LoVo (cell line): ENCODE measurements at places on chromosomes 7 and 10.

DNA sequence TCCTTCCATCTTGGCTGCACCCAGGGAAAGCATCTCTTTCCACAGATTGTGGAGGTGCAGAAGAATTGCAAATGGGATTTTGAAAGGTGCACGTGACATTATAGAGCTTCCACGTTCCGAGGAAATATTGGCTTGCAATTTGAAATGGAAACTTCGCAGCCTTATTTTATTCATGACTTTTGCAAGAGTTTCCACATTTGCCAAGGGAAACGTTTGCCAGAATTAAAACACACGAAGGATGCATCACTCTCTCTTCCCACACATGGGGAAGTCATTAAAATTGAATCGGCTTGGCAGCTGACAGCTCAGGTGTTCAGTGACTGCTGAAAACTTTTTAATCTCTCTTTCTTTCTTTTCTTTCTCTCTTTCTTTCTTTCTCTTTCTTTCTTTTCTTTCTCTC is 475.4 kb upstream of the IGFBP3 start:
- no peak for DNase-seq

- no peak for DNase-seq
Measured at GRCh38 chr10:99459217-99459616, 28.8 kb upstream of the GOT1 start.

- no peak for DNase-seq
Measured at GRCh38 chr10:33878238-33878786, 543.8 kb upstream of the NRP1 start.

DNA sequence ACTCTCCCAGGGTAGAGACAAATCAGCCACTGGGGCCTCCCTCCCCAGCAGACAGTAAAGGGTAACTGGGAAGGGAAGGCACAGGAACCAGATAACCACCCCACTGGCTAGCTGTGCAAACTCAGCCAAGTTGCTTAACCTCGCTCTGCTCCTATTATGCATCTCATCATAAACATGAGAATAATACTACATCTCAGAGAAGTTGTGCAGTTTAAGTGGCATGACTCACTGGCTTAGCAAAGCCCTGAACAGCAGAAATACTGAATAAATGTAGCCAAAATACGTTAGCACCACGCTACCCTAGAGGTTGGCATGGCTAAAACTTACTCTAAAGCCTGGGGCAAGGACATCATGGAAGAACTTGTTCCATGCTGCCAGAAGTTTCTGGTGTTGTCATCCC is 128.1 kb upstream of the ANK3 start:
- no peak for DNase-seq

DNA sequence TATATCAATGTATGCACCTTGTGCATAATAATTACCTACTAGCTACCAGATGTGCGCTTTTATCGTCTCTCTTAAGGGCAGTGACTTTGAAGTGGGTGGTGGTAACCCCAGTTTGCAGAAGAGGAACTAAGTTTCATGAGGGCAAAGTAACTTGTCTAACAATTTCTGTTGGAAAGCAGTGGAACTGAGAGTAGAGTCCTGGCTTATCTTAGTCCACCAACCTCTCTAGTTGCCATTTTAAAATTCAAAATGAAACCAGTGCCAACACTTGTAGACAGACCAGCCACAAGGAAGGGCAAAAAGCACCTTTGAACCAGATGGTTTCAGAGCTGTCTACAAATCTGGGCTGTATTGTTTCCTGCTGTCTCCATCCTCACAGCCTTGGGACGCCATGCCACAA is 32.0 kb upstream of the RBM20 start:
- DNase-seq: no peak

- DNase-seq: no peak
Measured at GRCh38 chr10:19221216-19221615, 172.6 kb downstream of the MALRD1 start.

- DNase-seq: no peak
Measured at GRCh38 chr7:31254926-31255325, 85.6 kb downstream of the NEUROD6 start.

GRCh38 chr10:7853226-7853842 is 35.0 kb downstream of the TAF3 start:
- no peak for DNase-seq

DNA sequence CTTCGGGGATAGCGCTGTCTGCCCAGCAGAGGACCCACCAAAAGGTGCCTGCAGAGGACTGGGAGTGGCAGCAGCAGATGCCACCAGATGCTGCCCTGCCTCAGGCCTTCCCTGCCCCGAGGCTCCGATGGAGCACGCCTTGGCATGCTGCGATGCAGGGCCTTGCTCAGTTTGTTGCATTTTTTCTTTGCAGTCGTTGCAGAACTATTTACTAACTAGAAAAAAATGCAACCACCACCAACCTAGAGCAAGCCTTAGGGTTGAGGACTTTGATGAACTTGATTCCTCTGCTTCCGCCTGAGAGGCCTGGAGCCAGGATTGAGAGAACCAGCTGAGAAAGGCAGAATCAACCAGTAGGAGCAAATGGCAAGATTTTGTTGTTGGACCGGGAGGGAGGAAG is 585.6 kb upstream of the MKI67 start:
- no peak for DNase-seq

- no peak for DNase-seq
Measured at GRCh38 chr10:6065406-6065805, 3.2 kb upstream of the IL2RA start.

DNA sequence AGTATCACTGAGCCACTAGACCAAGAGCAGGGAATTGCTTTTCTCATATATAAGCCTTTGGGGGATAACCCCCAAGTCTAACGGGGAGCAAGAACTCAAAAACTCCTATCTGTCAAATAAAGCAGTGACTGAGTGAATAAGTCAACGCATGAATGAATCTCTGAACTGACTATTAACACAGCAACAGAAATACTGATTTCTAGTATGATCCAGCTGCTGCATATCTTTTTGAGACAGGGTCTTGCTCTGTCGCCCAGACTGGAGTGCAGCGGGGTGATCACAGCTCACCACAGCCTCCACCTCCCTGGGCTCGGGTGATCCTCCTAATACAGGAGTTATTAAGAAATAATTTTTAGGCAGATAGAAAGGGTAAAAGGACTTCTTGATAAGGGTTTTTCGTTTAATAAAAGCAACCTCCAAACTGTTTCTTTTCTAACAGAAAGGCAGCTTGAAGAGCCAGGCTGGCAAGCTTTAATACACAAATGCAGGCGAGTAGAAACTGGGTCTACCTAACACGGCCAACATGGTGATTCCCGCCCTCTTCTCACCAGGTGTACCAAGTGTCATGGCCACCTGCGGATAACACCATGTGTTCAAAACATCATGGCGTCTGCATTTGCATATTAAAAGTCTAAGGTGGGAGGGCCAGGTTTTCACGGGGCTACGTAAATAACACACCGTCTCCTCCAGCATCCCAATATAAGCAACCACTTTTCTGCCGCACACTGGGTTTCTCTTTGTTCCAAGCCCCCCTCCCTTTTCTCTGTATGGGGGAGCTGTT is 631.9 kb downstream of the PARD3 start:
- DNase-seq: no peak

DNA sequence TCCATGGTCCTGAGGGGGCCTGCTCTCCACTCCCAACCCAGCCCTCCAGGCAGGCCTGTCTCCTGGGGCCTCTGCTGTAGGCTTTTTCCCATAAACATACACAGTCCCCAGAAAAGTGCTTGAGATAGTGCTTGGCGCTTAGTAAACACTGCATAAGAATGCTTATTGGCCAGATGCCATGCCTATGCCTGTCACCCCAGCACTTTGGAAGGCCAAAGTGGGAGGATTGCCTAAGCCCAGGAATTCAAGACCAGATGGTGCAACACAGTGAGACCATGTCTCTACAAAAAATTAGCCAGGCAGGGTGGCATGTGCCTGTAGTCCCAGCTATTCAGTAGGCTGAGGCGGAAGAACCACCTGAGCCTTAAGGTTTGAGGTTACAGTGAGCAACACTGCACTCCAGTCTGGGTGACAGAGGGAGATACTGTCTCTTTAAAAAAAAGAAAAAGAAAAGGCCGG is 24.6 kb upstream of the ASL start:
- DNase-seq: peak; percentile 51

- DNase-seq: no peak
Measured at GRCh38 chr7:55527307-55527706, 45.0 kb downstream of the VOPP1 start.

DNA sequence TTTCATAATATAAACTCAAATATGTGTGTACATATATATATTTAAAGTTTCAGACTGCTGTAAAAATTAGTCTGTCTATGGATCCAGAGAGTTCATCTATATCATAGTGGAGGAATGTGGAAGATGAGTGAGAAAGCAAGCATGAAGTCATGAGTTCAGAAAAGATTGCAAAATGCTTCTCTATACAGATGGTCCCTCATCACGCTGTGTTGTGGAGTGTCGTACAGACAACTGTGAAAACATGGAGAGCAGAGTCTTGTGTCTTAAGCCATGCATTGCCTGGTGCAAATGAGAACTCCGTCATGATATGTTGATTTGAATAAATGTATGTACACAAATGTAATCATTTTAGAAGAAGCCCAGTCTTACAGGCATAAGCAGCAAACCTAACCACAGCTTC is 316.9 kb downstream of the CNTNAP2 start:
- no peak for DNase-seq

- no peak for DNase-seq
Measured at GRCh38 chr10:74677951-74678350, 148.4 kb upstream of the KAT6B start.

DNA sequence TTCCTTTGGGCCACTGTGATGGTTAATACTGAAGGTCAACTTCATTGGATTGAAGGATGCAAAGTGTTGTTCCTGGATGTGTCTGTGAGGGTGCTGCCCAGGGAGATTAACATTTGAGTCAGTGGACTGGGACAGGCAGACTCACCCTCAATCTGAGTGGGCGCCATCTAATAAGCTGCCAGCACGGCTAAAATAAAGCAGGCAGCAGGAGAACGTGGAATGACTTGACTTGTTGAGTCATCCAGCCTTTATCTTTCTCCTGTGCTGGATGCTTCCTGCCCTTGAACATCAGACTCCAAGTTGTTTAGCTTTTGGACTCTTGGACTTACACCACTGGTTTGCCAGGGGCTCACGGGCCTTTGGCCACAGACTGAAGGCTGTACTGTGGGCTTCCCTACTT is 1046.9 kb downstream of the TYW1 start:
- no peak for DNase-seq

DNA sequence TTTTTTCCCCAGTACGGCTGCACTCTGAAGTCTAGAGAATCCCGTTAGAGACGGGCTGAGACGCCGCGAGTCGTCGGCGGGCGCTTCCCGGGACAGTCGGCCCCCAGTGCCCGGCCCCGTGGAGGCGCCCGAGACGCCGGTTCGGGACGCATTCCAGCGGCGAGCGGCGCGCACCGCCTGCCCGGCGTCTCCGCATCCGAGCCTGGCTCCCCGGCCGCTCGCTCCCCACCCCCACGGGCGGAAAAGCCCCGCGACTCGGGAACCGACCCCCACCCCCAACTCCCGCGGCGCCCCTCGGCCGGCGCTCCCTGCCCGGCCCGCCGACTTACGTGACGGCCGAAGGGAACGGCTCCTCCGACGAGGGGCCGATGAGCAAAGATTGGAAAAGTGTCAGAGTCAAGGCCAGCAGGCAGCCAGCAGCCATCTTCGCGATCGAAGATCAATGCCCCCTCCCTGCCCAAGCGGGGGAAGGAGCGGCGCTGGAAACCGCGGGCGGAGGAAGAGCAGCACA is 486 bp downstream of the CACNA2D1 start:
- DNase-seq: no peak

- DNase-seq: no peak
Measured at GRCh38 chr7:490461-491291, 29.0 kb downstream of the PDGFA start.

- DNase-seq: no peak
Measured at GRCh38 chr10:53052521-53053164, 280.1 kb upstream of the MBL2 start.

- no peak for DNase-seq
Measured at GRCh38 chr10:86329896-86330680, 36.5 kb downstream of the GRID1 start.

- DNase-seq: no peak
Measured at GRCh38 chr7:101535351-101535751, 93.7 kb downstream of the MYL10 start.

DNA sequence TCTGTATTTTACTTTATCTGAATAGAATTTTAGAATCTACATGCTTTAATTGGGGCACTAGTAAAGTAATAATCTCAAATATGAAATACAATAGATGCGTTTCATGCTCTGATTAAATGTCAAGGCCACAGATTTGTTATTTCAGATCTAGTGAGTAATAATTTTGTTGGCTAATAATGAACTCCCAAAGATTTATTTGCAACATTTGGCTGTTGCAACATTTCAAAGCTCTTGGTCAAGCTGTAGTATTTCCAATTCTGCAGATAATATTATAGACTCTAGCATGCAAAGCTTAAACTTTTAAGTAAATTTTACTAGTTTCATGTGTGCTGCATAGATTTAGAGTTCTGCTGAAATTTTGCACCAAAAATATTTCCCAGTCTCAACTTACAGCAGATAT is 16.7 kb downstream of the LRRN3 start:
- no peak for DNase-seq

- DNase-seq: no peak
Measured at GRCh38 chr7:44534087-44534486, 7.0 kb downstream of the NPC1L1 start.

GRCh38 chr10:2873769-2874168 is 193.6 kb upstream of the PFKP start:
- DNase-seq: no peak

GRCh38 chr10:127236266-127236665 is 39.9 kb upstream of the INSYN2A start:
- no peak for DNase-seq

GRCh38 chr10:29344073-29344820 is 55.4 kb downstream of the LYZL1 start:
- DNase-seq: no peak
